ENCODE measurements at places on chromosomes 2 and 18.

DNA sequence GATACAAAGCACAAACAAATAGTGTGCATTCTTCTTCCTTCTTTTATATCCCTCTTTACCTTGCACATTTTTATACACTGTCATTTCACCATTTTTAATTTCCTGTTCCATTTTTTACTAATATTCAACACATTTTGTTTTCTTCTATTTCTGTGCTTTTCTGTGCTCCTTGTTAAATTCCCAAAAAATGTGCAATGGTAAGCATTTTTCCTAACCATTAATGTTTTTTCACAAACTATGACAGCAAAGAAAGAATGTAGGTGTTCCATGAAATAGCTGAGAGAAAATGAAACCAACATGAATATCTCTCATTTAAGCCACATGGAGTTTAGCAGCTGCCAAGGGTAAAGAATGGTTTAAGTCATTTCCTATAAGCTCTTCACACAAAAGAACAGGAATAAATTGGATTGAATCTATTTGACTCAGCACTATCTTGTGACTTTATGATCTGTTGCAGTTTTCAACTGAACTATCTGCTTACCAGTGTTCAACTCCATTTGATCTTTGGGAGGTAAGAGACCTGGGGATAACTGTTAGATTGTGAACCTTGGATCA is 145.7 kb upstream of the CDH19 start:
- DNase-seq: no peak

DNA sequence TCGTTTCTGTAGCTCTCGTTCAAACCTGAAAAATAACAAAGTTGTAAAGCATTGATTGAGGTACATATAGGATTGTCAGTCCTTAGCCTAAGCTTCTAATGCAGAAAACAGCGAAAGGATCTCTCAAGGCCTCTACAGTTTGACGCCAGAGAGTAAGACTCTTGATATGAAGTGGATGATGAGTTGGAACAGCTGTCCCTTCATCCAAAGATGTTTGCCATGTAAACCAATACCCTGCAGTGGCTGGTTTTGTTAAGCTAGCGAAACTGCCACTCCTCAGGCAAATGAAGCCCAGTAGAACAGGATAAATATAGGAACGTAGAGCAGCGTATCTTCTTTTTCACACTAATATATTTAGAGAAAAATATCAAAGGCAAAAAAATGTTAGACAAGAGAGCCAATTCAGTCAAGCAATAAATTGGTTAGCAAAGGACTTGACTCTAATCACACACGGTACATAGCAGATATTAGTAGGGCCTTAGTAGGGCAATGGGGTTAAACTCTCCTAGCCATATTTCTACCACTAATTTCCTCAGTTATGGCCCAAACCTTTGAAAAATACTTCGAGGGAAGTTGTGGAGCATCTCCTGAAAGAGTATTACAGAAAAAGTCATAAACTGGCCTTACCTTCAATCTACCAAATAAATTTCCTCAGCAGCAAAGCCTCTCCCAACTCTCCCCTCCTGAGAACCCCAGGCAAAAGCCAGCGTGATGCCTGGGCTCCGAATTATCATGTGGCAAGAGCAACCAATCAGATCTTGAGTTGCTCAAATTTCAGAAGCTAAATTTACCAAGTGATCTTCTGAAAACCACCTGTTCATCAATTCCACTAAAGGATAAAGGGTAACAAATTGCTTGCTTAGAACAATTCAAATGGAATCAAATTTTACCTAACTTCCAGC is at the start of gene NEB:
NEB (minus strand) TSS at position 706 of the 902 bp plus-strand sequence. CDS start 1,320 bp downstream, outside the sequence.
- no peak for DNase-seq

GRCh38 chr2:98027538-98027937 is 31.8 kb upstream of the TMEM131 start:
- no peak for DNase-seq

GRCh38 chr18:3139406-3139805 is 80.4 kb downstream of the MYOM1 start:
- no peak for DNase-seq

GRCh38 chr2:178315488-178315948 is 121.2 kb downstream of the OSBPL6 start:
- DNase-seq: no peak

DNA sequence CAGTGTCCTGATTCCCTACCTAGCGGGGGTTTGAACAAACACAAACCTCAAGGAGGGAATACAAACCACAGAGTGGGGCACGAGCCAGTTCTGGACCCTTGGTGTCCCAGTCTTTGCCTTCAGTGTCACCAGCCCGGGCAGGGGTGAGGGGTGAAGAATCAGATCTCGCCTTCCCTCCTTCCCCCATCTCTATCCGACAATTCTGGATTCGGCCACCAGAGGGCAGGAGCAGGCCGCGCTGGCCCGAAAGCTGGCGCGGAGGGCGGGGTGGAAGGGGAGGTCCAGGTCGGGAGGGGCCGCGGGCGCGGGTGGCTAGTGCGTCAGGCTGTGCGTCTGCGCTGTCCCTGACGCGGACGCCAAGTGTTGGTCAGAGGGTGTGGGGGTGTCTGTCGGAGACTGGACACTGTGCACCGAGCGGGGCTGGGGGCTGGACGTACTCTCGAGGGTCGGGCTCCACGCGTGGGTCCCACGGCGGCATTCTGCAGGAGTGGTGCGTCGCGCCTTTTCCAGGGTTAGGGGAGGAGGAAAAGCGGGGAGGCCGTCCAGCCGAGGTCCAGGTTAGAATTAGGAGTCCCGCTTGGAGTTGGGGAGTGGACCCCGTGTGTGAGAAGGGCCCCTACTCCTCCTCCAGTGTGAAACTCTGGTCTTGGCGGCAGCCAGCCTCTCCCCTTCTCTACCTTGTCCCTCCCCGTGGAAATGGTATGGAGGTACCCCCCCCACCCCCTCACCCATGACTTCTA is 2.9 kb upstream of the CRYBA2 start:
- peak; percentile 80 for DNase-seq

GRCh38 chr2:16201848-16202247 is 261.5 kb downstream of the MYCN start:
- DNase-seq: no peak

DNA sequence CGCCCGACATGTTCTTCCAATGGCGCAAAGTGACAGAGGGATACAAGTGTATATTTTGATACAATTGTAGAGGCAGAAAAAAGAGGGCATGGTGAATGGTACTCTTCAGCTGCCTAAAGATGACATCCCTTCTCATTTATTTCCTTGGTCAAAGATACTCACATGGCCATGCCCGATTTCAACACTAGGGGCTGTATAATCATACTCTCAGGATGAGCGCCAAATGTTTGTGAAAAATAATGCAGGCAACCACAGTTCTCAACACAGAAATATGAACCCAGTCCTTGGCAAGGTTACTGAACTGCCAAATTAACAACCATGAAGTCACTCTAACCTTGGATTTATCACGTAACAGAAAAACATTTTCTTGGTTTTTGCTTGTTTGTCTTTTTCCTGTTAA is 204.4 kb downstream of the CCDC102B start:
- no peak for DNase-seq

GRCh38 chr2:118183381-118183780 is 95.1 kb downstream of the INSIG2 start:
- no peak for DNase-seq

DNA sequence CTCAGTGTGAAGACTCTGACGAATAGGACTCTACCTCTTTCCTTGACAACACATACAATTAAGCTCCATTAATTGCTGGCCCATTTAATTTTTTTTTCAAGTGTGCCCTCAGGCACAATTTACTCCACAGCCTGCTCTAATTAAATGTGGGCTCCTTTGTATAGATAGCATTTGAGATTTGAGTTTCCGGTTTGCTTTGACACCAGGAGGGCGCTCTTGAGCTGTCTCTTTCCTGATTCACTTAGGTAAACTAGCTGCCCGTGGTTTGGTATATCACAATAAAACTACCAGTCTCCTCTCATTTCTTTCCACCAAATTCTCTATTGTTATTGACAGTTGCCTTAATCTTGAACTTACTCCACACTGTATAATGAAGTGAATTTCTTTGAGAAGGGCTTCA is 666.0 kb downstream of the DSC3 start:
- DNase-seq: no peak

GRCh38 chr18:47968006-47968676 is 37.7 kb upstream of the SMAD2 start:
- no peak for DNase-seq

DNA sequence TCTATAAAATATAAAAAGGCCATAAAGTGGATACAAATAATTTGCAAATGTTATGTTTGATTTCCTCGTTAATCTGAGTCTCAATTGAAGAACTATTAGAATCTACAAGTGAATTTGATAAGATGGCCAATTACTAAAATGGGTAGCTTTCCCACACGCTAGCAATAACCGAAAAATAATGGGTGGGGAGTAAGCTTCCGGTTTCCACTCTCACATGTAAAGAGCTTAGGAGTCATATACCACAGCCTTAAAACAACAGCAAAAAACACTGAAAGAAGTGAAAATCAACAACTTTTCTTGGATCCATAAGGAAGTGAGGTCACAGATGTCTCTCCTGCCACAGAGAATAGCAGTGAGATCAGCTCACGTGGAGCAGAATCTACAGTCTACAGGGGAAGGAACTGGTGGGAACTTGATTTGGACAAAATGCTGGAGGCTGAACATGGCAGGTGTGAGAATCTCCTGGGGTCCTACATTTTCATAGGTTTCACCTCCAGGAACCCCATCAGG is 18.6 kb downstream of the THAP4 start:
- no peak for DNase-seq

- DNase-seq: peak; percentile 88
Observed at GRCh38 chr18:9017167-9017904, 85.2 kb upstream of the NDUFV2 start.

DNA sequence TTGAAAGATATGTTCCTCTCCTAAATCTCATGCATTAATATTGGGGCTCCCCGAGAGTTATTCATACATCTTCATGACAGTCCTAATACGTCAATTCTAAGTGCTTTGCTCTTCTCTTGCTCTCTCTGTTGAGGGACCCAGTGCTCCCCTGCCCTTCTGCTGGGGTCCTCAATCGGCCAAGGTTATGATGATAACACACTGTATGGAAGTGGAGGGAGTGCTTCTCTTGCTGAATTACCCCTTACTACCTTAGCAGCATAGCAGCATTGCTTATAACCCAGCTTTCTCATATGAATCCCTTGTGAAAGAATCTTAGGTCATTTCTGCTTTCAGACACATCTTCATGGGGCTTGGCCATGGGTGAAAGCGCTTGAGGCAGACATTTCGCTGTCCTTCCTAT is 43.2 kb downstream of the ITPRID2 start:
- DNase-seq: no peak

DNA sequence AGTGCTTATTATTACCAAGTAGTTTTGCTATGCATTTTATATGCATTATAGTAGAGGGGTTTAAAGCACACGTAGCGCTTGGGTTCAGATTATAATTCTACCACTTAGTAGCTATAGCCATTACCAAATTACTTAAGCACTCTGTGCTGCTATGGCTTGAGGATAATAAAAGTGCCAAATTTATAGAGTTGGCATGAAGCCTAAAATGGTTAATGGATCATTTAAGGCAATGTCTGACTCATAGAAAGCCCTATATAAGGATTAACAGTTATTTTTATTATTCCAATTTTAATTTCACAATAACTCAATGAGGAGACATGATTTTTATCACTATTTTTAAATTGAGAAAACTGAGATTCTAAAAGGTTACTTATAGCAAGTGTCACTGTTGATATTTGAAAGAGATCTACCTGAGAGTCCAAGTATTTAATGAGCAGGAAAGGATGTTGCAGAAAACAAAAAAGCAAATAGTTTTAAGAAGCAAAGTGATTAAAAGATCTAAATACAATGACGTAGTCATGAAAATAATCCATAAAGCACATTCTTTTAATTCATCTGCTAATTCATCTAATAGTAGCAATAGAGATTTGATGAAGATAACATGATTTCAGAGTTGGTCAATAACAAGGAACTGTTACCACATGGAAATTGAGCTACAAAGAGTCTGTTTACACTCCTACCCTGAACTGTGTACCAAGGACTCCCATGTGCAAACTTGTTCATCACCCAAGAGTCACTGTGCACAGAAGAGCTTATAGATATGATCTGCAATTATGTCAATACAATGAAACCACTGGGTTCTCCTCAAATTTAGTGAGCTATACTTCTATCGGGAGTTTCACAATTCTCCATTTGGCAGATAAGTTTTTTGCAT is 78.8 kb upstream of the DTNA start:
- no peak for DNase-seq

DNA sequence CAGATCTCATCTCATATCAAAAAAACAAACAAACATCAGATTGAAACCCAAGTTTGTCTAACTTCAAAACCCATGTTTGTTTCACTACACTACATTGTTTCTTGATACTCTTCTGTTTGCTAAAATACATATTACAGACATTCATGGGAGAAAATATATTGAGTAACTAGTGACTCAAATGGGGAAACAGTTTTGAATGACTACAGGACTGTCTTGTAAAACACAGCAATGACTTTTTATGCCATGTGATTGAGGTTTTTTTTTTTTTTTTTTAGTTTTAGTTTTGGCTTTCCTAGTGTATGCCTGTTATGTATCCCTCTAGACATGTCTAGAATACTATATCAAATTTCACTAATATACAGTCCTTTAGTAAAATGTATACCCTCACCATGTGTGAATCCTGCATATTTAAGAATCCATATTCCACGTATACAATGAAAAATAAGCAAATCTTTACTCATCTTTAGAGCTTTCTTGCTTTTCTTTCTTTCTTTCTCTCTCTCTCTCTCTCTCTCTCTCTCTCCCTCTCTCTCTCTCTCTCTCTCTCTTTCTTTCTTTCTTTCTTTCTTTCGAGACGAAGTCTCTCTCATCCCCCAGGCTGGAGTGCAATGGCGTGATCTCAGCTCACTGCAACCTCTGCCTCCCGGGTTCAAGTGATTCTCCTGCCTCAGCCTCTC is 46.6 kb upstream of the SERTAD2 start:
- DNase-seq: no peak

DNA sequence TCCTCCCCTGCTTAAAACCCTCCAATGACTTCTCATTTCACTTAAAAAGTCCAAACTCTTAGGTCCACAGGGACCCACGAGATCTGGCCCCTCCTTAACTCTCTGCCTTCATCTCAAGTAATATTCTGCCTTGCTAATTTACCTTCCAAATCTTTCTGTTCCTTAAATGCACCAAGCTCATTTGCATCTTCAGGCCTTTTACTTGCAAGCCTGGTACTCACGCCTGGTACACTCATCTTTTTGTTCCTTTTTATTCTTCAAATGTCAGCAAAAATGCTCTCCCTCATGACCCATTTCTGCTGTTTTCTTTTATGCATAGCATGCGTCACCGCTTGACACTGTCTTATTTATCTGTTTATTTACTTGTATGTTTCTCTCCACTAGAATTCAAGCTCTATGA is 2.7 kb upstream of the WIPF1 start:
- DNase-seq: no peak
